ENCODE measurements at places on chromosomes 4 and X.

- DNase-seq, result no peak
Measured at GRCh38 chr4:105236202-105236915, 89.7 kb downstream of the TET2 start.

DNA sequence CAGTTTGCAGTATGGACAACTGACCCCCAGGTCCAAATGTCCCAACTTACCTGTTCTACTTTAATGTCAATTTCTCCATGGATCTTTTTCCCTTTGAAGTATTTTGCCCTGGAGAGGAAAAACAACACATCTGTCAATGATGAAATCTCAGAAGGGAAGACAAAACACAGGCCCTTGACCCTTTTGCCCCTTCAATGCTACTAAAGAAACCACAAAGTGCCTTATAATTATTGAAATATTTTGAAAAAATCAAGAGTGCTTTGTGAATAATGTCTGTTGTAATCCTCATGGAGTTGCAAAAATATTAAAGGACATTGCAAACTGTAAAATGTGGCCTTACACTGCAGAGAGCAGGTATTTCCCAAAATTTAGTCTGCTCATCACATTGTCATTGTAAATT lies 12.6 kb downstream of the SYN1 start:
- no peak for DNase-seq

- DNase-seq, result no peak
Measured at GRCh38 chr4:3414421-3415279, 27.1 kb upstream of the HGFAC start.

DNA sequence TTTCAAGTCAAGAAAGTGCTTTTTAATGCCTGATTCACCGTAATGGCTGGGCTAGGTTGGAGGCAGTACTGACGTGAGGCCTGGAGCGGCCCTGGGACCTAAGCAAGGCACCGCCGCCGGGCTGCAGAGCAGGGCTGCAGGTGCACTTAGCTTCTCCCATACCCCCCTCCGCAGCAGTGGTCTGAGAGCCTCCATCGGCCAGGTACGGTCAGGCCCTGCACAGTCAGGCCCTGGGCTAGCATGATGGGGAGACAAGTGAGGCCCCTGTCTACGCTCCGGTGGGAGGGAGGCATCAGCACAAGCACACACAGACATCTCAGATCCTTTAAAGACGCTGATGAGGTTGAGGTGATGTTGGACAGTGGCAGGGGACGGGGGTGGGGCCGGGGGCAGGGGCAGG lies 4.7 kb downstream of the MAEA start:
- DNase-seq, result no peak

- no peak for DNase-seq
Measured at GRCh38 chr4:63817196-63817865, 591.9 kb downstream of the TECRL start.

DNA sequence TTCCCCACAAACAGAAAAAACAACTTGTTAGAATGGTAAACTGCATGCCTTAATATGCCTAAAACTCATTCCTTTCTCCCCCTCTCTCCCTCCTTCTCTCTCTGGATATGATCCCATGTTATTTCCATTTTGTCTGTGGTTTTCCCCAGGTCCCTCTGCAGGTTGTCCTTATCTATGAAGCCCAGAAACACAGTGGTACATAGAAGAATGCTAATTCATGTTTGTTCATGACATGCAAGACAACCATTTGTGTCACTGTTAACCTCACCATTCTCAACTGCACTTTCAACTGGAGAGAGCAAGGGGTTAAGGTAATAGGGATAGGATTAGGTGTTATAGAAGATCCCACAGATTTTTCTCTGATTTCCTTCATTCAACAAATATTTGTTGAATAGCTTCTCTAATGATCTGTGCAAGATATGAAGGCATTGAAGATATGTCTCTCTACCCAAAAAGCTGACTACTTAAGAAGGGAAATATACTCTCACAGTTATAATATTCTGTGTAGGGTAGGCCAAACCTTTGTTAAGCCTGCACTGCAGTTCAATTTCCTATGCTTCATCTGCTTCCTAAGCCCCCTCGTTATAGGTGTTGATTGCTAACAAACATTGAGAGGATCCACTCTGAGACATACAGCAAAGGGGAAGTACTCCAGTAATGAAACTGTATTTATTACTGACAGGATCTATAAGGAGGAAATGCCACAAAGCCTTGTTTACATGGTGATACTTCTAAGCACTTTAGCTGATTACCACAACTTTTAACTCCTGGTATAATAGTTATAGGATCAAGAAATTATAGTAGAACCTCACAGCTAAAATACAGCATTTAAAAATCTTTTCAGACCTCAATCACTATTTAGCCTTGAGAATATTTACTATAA lies 96.1 kb downstream of the FRYL start:
- DNase-seq, result no peak

DNA sequence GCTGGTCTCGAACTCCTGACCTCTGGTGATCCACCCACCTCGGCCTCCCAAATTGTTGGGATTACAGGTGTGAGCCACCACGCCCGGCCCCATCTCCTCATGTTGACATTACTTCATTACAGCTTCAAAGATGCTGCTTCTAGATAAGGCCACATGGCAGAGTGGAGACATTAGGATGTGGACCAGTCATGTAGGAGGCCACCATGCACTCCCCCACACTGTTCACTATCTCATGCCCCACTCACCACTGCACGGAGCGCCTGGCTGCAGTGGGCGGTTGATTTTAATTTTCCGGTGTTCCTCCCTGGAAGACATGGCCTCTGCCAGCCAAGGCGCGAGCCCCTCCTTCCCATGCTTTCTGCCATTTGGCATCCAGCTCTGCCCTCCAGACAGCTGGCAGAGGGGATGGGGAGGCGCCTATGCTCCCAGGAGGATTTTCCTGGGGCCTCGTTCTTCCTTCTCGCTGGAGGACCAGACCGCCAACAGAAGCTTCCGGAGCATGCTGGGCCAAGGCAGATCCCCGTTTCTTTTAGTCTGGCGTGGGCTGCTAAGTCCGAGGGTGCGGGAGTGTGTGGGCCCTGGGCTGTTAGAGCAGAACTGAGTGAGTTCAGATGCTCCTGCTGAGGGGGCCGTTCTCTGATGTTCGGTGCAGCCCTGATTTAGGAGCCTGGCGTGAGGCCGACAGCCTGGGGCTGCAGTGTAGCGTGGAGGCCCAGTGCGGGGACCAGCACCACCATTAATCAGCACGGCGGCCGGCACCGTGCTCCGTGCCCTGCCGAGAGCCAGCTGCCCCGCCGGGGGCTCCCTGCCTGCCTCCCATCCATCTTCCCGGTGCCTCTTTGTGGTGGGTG lies 93.1 kb downstream of the SORCS2 start:
- no peak for DNase-seq

DNA sequence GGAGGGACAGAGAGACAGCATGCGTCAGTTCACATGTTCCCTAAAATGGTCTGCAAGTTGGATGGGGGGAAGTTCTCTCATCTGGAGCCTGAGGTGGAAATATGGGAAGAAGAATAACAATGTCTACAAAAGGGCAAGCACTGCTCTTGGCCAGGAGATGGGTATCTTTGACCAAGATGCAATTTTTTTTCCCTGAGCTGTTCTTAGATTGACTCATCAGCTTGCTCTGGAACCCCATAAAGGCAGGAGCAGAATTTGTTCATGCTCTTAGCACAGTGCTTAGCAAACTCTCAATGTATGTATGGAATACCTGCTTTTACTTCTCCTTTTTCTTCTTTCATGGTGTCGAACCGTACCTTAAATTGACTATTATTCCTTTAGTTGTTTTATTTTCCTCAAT lies 90.5 kb upstream of the ZNF827 start:
- no peak for DNase-seq

DNA sequence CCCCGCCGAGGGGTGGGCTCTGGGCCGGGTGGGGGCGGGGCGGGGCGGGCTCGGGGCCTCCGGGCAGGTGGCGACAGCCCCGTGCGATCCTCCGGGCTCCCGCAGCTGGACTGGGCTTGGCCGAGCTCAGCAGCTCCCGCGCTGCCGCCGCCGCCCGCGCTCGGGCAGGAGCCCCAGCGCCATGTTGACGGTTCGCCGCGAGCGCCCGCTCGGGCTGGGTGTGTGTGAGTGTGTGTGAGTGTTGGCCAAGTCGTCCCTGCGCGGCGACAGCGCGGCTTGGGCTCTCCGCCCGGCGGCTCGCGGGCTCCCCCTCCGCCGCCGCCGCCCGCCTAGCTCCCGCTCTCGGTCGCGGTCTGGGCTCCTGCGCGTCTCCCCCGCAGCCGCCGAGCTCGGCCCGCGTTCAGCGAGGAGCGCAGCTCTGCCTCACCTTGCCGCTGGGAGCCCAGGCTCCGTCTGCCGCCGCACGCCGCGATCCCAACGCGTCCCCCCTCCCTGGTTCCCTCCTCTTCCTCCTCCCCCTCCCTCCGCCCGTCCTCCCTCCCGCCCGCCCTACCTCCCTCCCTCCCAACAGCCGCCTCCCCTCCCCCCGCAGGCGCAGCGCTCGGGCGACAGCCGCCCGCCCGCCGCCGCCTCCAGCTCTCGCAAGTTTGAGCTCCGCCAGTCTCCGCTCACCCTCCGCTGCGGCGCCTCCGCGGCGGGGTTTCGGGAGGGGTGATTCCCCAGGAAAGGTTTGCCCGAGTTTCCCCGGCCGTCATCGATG lies at the start of gene BCOR:
Gene BCOR, minus strand, starts transcription at position 455 of the 760 bp plus-strand sequence. CDS start 20,029 bp downstream, outside the sequence.
- peak; percentile 66 for DNase-seq

- DNase-seq, result no peak
Measured at GRCh38 chr4:19944251-19944650, 307.5 kb upstream of the SLIT2 start.

- no peak for DNase-seq
Measured at GRCh38 chr4:118270492-118270891, 82.3 kb downstream of the PRSS12 start.

DNA sequence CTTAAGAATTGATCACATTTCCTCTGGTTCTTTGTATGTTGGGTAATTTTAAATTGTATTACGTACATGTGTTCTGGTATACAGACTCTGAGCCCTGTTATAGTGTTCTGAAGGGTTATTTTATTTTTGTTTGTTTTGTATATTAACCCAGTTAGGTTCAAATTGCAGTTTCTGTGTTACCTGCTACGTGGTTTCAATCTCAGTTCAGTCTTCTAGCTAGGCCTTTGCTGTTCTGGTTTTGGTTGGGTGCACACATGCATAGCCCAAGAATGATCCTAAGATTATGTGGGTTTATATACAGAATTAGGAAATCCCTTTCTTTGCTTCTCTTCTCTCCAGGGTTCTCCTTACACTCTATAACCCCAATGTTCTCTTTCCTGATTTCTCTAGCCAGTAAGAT lies 161.0 kb downstream of the PPP1R2C start:
- DNase-seq, result no peak

Data from stimulated activated CD4-positive, alpha-beta T cell treated with anti-CD3 and anti-CD28 coated beads, Interleukin-4, amount 100 ng/mL, for 48 hours (primary cell).